Bone marrow (tissue), 2 donors: ENCODE measurements at places on chromosomes 1 and 21.

GRCh38 chr21:31406510-31406909 is 62.4 kb upstream of the TIAM1 start:
- no peak for DNase-seq

GRCh38 chr1:192161976-192162375 is 3.7 kb downstream of the RGS18 start:
- DNase-seq: no peak

GRCh38 chr1:1176931-1177330 is 3.3 kb downstream of the TTLL10 start:
- DNase-seq: no peak

GRCh38 chr1:35927472-35927871 is 3.4 kb upstream of the AGO3 start:
- no peak for DNase-seq

DNA sequence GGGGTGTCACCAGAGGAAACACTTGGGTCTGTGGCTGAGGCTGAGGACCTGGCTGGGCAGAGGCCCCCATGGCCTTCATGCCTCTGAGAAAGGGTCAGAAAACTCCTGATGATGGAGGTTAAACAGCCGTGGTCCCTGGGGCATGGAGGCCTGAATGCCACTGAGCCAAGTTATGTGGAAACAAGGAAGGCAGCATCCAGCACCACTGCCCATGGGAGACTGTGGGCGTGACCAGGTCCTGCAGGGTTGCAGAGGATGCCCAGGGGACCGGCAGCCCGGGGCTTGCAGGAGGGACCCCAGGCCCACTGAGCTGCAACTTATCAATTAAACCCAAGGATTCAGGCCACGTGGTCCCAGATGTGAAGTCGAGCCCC is 18.9 kb upstream of the COL6A2 start:
- no peak for DNase-seq

- no peak for DNase-seq
Measured at GRCh38 chr1:19878637-19878985, 3.6 kb upstream of the OTUD3 start.
